Stimulated activated CD8-positive, alpha-beta memory T cell treated with anti-CD3 and anti-CD28 coated beads, Interleukin-7, amount 100 ng/mL, for 1 hour (primary cell): ENCODE measurements at places on chromosomes 6 and 20.

- DNase-seq = no peak
These were observed 234.9 kb downstream of the DOK5 start for GRCh38 chr20:54710341-54710740.

- no peak for DNase-seq
These were observed 697.2 kb upstream of the AGPAT4 start for GRCh38 chr6:161971043-161971442.

DNA sequence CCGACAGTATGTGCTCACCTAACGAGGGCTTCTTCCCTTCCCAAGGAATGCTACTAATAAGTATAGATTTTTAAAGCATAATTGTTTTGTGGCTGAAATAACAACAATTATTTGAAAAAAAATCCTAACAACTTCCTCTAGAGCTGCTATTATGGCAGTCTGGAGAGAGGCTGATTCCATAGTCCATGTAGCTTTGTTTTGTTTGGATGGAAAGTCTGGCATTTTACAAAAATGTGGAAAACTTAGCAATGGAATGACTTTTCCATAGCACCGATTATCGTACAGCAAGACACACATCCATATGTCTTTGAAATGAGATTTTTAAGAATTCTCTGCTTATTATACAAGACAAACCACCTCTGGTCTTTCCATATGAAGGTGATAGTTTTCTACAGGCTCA is 252.4 kb upstream of the TAB2 start:
- no peak for DNase-seq

- DNase-seq = no peak
These were observed 6.8 kb downstream of the NRN1 start for GRCh38 chr6:5999688-6000608.

DNA sequence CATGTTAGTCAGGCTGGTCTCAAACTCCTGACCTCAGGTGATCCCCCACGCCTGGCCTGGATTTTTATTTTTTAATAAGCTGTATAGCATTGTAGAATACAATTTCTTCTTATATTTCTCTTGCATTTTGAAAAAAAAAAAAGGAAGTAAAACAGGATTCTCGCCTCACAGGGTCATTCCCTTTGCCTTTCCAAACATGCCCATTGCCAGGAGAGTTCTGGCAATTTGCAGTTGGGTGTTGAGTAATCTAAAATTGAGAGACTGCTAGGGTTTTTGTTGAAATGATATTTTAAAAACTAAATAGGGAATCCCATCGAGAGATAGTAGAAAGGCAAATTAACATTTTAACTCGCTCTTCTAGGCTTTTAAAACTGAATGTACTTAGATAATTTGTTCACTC is 196.1 kb downstream of the JARID2 start:
- DNase-seq = no peak

GRCh38 chr6:20919677-20920385 is 385.6 kb downstream of the CDKAL1 start:
- no peak for DNase-seq

DNA sequence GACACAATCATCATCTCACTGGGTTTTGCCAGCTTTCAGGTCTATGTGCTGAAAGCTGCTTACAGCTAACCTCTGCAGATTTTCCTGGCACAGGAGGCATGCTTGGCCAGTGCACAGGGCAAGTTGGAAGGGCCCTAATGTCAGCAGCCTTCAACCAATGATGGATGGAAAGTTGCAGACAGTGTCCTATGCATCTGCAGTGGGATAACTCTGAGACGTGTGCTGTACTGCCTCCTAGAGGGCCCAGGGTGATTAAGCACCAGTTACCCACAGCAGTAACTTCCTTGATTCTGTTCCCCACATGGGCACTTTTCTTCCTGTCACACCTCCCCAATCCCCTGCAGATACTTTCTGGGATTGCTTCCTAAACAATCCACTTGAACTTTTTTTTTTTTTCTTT is 38.6 kb downstream of the OVOL2 start:
- DNase-seq = no peak

- DNase-seq = no peak
These were observed 36.2 kb downstream of the THEMIS start for GRCh38 chr6:127864701-127865100.

DNA sequence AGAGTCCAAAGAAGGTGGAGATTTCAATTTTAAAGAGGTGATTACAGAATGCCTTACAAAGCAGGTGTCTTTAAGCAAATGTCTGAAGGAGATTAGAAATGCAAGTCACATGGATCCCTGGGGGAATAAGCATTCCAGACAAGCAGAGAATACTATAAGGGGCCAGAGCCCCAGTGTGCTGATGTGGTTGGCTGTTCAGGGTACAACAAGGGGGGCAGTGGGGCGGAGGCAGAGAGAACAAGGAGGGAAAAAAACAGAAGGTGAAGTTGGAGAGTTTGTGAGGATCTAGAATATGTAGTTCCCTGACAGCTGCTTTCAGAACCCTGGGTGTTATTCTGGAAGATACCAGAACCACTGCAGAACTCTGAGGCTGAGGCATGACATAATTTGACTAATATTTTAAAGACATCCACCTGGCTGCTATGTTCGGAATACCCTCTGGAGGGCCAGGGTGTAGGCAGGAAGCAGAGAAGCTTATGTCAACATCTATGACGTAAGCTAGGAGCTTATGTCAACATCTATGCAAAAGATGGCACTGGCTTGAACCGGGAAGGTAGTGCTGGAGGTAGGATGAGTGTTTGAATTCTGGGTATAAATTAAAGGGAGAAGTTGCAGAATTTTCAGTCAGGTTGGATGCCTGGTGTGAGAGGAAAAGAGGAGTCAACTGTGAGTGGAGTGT is 276.3 kb upstream of the AGPAT4 start:
- DNase-seq = no peak

DNA sequence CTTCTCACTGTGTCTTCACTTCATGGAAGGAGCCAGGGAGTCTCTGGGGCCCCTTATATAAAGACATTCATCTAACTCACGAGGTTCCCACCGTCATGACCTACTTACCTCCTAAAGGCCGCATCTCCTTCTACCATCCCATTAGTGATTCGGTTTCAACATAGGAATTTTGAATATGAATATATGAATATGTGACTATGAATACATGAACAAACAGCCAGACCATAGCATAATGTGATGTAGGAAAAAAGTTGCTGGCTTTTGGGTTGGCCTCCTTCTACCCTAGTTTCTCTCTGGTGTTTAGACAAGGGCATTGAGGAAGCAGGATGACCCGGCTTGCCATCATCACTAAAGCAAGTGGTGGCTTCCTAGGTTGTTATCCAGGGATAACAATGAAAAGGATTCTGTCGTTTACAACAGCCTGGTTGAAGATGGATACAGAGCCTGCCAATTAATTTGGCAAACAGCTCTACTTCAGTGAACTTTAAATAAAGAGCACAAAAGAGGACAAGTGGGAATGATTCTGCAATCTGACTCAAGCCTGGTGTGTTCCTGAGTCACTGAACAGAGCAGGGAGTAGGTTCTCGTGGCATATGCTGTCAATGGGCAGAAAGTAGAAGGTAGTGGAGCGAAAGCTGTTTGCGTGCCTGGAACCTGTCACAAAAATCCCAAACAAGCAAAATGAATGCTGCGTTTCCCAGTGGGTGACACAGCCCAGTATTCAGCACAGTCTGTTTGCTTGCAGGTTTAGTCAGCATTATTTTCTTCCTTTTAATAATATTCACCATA is 44.0 kb upstream of the DOK5 start:
- no peak for DNase-seq

DNA sequence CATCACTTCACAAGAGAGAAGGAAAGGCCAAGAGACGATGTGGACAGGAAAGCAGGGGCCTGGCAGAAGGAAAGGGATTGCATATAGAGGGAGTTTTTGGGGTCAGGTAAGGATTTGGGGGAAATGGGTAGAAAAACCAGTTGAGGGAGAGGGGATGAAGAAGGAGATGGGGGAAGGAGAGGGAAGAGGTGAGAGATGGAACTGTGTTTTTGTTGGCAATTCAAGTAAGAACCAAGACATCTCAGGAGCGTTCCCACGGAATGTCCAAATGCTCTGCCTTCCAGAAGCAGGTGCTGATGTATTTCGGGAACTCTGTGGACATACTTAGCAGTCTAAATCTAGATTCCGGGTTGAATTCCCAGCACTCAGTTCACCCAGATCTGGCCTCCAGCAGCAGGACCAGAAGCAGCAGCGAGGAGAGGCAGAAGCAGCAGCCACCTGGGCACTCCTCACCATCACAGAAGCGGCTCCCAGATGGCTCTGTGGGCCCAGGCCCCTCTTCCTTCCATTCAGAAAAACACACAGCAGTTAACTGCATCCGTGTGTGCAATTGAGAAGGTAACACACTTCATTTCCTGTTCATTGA is 88.8 kb downstream of the DZANK1 start:
- no peak for DNase-seq

GRCh38 chr6:20583444-20583800 is 49.2 kb downstream of the CDKAL1 start:
- DNase-seq = no peak

DNA sequence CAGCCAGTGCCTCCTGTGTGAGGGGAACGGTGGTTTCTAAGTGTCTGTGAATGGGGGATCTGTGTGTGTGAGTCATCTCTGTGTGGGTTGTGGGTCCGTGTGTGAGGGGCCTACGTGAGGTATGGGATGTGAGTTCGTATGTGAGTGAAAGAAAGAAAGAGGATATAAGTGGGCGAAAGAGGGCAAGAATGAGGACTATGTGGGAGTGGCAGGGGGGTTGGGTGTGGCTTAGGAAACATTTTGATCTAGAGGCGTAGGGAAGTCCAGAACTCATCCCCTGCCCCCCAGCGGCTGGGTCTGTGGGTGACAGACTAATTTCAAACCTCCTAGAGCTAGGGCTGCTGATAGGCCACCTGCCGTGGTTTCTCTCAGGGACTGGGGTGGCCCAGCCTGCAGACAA is 35.5 kb downstream of the DHX35 start:
- DNase-seq = no peak

GRCh38 chr6:41683523-41684310 is 45.4 kb downstream of the MDFI start:
- DNase-seq = peak; percentile 64

DNA sequence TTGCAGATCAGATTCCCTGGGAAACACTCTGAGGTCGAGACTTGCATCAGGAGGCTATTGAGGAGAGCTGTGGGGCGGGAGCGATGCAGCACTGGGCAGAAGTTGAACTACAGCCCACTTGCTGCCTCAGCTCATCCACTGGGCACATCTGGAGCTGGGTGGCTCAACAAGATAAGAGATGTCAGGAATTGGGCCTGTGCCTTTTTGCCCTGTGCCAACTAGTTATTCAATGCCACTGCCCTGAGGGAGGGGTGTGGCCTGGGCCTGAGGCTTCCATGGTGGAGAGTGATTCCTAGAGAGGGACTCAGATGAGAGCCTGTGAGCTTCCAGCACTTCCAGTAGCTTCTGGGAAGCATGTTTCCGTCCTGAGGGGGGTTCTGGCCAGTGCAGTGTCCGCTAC is 32.7 kb downstream of the BRPF3 start:
- no peak for DNase-seq

- DNase-seq = no peak
These were observed 48.3 kb upstream of the PROKR2 start for GRCh38 chr20:5364997-5365597.

DNA sequence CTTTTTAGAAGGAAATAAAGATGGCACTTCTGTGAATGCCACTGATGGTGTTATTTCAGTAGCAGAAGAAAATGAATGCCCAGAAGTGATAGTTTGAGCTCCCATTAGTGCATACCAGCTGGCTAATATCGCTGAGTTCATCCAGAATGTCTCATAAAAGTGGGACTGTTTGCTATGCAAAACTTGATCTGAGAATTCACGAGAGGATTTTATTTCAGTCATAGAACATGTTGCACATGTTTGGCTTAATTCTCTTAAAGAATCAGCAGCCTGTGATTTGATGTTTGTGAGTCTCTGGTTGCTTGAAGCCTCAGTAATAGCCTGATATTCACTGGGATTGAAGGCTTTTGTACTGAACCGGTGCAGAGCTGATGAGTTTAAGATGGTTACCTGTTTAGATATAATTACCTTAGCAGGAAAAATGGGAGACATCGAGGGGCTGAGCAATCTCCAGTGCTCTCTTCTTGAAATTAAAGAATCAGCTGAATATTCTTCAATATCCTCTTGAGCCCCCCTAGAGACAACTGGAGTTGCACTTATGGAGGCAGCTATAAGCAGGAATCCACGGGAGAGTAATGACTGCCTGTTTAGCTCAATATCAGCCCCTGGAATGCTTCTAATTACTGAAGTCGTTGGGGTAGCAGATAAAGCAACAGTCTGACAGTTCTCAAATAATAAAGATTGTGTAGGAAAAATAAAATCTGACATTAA is 955.5 kb downstream of the PHF3 start:
- no peak for DNase-seq

DNA sequence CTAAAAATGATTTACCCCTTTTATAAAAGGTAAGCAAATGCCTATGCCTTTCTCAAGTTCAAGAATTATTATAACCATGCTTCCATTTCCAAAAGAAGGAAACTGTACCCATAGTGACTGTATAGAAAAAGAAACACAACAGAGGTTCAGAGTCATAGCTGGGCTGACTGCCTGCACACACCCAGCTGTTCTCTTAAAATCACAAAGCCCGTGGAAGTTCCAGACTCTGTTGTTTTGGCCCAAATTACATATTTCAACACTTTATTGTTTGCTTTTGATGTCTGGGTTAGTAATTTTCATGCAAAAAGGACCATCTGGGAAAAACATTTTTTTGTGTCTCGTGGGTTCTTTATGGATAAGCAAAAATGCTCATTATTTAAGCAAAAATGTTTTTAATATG is 99.2 kb downstream of the LCA5 start:
- DNase-seq = no peak

DNA sequence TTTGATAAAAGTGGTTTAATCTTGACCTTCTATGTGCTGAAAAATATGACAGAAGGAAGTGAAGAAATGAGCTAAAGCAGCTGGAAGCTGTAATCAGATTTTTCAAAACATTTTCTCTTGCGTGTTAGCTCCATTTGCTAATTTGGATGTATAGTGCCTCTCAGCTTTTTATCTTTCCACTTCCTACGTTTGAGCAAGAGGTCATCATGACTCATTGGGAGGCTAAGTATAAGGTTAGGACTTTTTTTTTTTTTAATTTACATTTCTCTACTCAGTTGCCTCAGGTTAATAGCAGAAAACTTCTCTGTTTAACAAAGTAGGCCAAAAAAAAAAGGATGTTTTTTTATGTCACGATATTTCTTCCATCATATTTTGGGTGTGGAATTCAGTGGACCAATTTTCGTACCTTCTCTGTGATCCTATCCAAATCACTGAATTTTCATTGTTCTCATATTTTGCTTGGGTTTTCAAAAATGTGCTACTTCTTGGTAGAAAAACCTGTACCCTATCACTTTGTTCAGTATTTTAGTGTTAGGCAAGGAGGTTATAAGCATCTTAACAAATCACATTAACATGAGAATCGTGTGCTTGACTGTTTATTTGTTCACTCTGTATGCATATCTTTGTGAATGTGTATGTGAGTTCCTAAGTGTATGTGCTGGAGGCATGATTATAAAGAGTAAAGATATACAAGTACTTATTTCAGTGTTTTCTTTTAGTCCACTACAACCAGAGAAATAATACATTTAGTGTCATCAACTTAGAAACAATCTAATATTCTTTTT is 1028.3 kb upstream of the EYS start:
- DNase-seq = no peak
